ENCODE measurements at places on chromosomes 3 and 15.

DNA sequence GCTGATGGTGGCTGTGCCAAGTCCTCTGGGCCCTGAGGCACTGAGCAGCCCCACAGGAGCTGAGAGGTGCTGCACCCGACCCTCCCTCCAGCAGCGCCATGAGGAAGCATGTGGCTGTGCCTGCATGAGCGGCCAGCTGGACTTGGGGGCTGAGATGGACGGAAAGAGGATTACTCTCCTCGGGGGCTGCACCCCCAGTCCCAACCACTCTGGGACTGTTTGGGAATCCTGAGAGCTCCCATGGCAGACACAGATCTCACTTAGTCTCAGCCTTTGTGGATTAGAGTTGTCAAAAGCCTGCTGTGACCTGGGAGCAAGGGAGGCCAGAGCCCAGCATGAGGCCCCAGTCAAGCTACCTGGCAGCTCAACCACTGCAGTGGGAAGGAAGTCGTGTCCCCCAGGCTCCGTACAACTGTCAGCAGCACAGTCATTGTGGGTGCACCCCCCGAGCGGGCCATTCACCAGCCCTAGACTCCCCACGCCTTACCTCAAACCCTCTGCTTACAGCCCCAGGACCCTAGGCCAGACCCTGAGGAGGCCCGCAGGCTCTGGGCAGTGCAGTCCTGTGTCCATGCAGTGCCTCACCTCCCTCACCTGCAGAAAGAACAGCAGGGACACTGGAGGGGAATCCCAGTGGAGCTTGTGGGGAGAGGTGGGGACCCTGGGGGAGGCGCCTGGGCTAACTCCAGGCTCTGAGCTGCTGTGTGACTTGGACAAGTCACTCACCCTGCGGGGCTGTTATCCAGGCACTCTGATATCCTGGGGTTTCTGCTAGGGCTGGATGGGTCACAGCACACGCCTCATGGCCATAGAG is 17.1 kb downstream of the PRR23E start:
- no peak for DNase-seq

- DNase-seq = no peak
These were observed 98.2 kb upstream of the RASGRP1 start for GRCh38 chr15:38662805-38663204.

GRCh38 chr3:155106119-155106518 is 26.0 kb downstream of the MME start:
- no peak for DNase-seq

DNA sequence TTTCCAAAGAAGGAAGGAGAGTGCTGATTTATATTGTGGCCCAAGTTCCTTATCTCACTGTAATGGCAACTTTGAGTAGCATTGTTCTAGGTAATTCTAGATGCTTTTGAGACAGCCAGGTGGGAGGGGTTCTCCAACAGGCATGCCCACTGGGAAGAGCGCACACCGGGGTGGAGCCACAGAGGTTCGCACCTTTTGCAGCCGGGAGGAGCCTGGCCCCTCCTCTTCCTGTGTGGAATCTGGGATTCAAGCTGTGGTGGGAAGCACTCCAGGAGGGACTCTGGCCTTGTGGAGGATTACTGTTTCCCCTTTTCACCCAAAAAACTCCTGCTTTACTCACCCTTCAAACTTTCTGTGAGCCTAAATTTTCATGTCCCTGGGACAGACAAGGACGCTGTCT is 53.1 kb downstream of the CFAP20DC start:
- DNase-seq = no peak

DNA sequence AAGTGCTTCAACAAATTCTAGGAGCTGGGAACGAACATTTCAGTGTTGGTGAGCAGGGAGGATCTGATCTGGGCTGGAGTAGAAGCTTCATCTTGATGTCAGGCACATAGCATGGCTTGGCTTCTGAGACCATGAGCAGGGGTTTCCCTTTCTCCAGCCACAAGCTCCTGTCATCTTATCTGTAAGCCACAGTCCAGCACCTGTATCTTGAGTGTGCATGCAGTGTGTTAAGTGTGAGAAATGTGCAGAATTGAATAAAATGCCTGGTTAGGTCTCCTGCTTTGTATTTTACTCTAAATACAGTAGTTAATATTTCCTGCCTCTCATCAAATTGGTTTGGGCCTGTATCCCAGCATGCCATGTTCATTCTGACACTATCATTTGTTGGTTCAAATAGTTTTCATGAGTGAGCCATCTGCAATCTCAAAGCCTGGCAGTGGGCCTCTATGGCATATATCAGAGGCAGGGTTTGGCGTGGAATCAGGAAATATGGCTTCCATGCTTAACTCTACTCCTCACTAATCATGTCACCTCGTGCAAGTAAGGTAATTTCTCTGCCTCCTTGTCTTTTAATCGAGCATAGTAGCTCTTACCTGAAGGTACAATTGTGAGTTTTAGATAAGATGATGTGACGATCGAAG is 43.3 kb downstream of the TLNRD1 start:
- no peak for DNase-seq

DNA sequence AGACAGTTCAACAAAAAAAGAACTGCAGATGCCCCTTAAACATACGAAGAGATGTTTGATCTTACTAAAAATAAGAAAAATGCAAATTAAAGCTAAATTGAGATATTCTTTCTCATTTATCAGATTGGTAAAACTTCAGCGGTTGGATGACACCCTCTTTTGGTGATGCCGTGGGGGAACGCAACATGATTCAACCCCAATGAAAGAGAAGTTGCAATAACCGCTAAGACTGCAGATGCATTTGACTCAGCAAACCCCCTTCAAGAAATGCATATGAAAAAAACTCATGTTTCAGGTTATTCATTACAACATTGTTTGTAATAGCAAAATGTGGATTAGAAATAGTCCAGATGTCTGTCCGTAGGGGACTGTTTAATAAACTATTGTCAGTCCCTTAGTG is 3.6 kb downstream of the KLHL6 start:
- no peak for DNase-seq

DNA sequence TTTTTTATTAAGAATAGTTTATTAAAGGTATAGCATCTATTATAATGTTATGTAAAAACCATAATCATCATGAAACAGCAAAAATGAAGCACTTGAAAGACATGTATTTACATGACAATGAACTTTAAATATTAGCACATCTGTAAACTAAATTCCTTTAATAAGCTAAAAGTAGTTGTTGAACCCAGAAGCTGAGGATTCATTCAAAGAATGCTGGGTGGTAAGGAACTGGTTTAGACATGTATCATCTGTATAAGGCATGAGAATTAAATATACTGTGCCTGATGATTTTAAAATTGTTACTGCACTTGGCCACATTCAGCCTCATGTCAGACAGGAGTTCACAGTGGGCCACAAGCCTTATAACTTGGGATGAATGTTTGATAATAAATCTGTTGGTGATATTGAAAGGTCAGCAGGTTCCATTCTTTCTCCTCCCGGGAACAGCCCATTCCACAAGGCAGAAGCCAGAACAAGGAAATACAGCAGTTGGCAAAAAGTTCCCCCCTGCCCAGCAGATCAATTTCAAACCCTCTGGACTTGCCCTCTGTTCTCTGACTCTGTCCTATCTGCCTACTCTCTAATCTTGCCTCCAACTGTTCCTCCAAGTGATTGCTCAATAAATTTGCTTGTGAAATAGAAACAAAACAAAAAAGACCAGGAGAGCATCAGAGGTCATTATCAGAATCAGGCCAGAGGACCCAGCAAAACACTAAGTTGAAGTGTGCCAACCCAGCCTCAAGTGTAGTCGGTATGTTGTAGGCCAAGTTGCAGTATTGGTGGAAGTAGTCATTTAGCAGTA is 49.8 kb upstream of the TEX264 start:
- DNase-seq = no peak

Data from stimulated activated CD4-positive, alpha-beta T cell treated with anti-CD3 and anti-CD28 coated beads, TNF-alpha, amount 100 ng/mL, for 1 hour (primary cell).